Stimulated activated CD4-positive, alpha-beta T cell treated with anti-CD3 and anti-CD28 coated beads, Interleukin-4, amount 100 ng/mL, for 1 hour (primary cell): ENCODE measurements at places on chromosomes 2 and 18.
A peak's percentile ranks its signal among the peaks of the same experiment; 100 is the strongest.

GRCh38 chr2:177553176-177553884, 160.8 kb downstream of the AGPS start:
- no peak for DNase-seq

GRCh38 chr2:191638079-191638801, 39.7 kb upstream of the NABP1 start:
- no peak for DNase-seq

DNA sequence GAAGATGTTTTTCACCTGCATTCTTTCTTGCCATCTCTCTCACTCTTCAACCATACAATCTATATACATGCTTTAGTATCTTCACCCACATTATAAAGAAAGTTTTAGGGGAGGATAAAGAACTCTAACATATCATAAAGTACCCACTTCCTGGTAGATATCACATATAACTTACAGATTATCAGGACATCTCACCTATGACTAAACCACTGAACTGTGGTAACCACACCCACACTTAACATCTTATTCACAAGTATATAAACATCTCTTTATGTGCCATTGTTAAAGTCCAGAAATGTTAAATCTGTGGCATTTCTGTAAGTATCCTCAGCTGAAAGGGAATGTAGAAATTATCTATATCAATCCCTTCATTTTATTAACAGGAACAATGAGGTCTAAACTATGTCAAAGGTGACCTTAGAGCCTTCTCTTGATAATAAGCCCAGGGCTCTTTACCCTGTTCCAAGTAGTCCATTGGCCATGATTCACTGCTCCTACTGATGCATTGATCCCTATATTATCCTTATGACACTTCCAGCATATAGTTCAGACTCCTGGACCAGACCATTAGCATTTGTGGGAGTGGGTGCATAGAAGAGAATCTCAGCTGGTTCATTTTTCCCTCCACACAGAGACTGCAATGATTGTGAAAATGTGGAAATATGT, 182.4 kb downstream of the SUCLG1 start:
- no peak for DNase-seq

DNA sequence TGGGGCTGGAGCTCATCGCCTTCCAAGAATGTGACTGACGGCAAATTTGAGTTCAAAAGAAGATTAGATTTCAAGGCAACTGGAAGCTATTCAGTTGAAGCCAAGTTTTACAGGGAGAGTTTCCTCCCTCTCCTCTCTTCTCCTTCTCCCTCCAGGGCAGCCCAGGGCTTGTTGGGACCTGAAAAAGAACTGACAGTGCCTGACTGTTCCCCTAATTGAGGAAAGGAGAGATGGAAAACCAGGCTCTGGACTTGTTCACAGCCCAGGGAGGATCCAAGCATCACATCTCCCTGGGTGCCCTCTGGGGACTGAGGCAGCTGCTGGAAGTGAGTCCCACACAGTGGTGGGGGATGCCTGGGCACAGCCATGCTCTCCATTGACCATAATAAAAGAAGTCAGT, 88.1 kb downstream of the THNSL2 start:
- DNase-seq = no peak

DNA sequence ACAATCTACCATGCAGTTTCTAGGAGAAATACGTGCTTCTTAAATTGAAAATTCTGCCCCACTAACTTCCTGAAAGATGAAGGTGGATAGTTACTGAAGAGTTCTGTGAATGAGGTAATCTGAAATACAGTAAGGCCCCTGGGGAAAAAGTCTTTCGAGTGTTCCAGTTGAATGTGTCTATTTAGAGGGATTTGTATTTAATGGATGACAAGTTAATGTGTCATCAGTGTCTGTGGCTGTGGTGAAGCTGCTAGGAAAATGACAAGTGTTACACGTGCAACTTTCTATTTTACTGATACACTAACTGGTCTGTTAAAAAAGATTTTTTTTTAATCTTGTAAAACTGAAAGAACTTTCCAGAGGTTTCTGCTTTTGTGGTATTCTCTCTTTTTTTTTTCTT, 384.6 kb downstream of the STK39 start:
- DNase-seq = no peak

DNA sequence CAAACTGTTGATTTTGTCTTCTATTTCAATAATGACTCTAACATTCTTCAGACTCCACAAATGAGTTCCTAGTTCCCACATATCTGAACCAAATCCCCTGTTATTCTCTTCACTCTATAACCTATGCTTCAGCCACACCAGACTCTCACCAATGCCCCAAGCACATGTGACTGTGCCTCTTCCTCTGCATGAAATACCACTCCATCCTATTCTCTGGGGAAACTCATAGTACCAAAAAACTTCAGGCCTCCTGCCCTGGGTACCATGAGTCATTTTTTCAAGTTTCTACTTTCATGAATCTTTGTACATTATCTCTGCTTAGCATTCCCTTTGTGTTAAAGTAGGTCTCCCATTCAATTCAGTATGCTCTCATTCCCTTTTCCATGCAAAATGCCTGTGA, 353.2 kb downstream of the ZEB2 start:
- DNase-seq = no peak

DNA sequence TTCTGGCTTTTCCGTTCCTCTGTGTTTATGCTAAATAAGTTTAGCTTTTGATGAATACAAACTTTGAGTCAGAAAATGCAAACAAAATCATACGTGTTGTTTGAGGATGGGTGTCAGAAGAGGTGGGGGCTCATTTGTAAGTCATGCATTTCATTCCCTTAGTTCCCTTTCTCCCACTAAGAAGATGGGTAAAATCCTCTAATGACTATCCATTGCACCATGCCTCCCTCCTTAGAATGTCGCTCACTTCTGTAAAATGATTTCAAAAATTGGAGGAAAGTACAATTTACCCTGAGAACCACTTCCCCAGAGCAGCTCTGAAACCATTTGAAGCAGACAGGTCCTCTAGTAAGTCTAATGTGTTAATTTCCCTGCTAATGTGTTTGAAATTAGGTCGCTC, 629.6 kb upstream of the VRK2 start:
- DNase-seq = no peak

DNA sequence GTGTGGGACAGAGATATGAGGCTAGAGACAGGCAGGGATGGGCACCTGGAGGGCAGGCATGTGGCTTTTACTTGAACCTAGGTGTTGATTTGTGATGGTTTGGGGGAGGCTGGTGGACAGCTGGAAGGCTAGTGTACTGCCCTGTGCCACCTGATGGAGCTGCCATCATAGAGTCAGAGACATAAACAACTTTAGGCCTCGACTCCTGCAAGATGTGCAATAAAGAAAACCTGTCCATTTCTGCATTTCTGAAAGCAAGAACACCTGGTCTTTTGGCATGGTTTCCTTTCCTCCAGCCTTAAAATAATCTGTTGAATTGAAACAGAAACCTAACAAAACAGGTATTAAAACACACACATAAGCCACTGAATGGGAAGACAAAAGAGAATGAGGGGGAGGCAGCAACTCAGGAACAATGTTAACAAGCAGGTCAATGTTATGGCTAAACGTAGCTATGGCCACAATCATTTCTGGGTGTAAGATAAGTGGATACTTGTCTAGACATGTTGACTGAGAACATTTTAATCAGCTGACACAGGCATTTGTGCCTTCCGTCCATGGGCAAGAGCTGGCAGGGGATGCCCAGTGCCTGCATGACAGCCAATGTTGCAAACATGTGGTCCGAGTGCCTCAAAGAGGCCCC, 87.8 kb downstream of the KCTD1 start:
- no peak for DNase-seq

DNA sequence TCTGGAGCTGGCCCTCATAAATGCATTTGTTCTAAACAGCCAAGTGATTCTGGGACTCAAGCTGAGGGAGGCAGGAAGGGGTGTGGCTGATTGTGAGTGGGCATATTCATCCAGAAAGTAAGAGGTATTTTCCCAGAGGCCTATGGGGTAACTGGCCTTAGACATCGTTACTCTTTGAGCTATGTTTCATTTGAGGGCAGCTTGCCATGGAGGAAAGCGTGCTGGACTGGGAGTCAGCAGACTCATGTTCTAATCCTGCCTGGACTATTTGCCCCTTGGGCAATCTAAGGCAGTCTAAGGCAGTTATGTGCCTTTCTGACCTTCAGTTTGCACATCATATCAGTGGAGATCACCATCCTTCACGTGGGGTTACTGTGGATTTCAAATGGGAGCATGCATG, 93.5 kb upstream of the SLC14A2 start:
- no peak for DNase-seq

- DNase-seq = no peak
Observed at GRCh38 chr18:42296723-42297122, 341.7 kb downstream of the PIK3C3 start.

- DNase-seq = no peak
Observed at GRCh38 chr2:220955776-220956175, 616.3 kb downstream of the EPHA4 start.

GRCh38 chr2:235201756-235202155, 249.9 kb downstream of the SH3BP4 start:
- DNase-seq = no peak

DNA sequence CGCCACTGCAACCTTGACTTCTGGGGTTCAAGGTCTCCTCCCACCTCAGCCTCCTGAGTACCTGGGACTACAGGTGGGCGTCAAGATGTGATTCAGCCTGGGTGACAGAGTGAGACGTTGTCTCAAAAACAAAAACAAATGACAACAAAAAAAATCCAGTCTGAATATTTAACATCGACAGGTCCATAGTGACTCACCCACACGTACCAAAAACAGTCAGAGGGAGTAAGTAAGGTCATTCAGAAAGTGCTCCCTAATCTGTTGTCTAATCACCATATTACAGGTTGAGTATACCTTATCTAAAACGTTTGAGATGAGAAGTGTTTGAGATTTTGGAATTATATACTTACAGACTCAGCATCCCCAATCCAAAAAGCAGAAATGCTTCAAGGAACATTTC, 24.4 kb downstream of the SAP130 start:
- DNase-seq = no peak

GRCh38 chr2:136251197-136251884, 133.4 kb upstream of the CXCR4 start:
- DNase-seq = no peak

DNA sequence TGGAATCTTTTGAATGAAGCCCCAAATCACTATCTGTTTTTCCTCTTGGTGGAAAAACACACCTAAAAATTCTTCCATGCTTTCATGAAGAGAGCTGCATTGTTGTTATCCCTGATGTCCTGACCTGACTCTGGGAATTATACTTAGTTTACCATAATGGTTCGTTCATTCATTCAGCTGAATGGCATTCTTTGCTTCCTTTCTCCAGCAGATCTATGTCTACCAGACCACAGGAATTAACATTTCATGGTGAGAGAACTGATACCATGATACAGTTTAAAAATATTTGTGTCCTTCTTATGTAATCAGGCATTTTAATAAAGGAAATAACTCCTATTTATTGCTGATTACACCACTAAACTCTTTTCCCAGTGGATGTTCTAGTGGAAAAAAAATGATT, 11.1 kb upstream of the SLC4A10 start:
- no peak for DNase-seq

DNA sequence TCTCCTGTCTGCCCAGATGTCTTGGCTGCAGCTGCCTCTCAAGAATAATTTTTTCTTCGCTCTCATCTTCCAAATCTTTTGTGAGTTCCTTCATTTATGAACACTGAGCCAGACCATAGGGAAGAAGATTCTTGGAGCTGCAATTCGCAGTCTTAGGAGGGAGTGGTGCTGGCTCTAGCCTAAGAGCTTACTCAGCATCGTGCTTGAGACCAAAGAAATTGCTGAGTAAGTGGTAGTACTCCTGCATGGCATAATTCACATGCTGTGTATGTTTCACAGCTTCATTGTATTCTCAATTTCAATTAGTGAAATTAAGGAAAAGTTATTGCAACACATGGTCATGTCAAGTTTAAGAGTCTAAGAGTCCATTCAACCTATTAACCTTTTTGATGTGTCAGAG, 771.7 kb downstream of the ADCYAP1 start:
- no peak for DNase-seq

DNA sequence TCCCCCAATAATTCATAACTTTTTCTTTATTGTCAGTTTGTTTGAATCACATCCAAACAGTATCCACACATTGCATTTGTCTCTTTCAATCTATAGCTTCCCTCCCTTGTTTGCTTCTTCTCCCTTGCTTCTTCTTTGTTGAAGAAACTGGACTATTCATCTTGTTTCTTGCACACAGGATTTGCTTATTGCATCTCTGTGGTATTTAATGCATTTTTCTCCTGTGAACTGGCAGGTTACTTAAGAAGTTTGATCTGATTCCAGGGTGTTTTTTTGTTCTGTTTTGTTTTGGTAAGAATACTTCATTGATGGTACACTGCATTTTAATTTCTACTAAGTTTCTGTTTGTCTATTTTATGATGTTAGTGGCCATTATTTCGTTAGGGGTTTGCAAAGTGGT, 166.8 kb downstream of the CAMKMT start:
- no peak for DNase-seq

DNA sequence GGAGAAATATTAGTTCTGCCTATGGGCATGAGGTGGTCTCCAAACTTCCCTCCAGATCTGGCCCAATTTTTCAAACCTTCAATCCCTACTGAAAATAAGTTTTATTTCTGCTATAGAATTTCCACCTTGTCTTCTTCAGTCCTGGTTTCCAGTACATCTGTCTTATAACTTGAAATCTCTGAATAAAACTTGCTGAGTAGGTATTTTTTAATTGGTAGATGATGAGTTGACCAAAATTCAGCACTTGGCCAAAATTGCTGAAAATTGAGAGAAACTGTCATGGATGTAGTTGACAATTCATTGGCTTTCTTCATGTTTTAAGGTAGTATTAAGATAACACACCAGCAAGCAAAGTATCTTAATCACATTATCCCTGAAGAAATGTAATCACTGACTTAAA, 206.2 kb downstream of the PARD3B start:
- no peak for DNase-seq

GRCh38 chr18:5197032-5197434, at the start of gene AKAIN1:
TSS of gene AKAIN1 (minus strand) at chr18:5197257. CDS start at chr18:5197053, 204 bp downstream.
- DNase-seq = peak; percentile 23

DNA sequence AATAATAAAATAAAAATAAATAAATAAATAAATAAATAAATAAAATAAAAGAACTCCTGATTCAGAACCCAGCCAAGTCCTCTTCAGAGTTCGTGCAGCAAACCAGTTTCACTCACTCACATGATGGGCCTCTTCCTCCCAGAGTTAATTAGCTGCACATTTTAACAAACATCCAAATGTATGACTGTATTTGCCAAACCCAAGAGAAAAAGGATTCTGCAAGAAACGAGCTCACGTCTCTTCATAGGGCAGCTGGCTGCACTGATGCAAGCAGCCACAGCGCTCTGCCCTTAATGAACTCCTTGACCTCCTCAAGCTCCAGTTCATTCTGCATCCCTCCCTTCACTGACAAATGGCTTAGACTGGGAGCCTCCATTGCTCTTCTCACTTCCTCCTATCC, 55.1 kb downstream of the MREG start:
- no peak for DNase-seq

DNA sequence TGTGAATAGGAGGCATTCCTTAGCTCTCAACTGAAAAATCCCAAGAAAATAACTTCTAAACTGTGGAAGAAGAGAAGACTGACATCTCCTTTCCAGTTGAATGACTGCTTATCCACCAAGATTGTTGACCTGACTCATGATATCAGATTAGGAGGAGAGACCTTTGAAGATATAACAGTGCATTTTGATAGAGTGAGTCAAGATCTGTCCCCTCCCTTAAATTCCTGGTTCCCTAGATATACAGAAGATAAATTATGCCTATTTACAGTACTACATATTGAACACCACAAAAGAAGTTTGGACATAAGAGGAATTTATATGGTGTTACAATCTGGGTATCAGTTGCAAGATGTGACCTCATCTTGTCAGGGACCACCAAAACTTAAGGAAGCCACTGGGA, 285.3 kb upstream of the ZSWIM2 start:
- no peak for DNase-seq

- DNase-seq = no peak
Observed at GRCh38 chr18:35141077-35141476, 99.8 kb upstream of the ZNF397 start.
